ENCODE measurements at places on chromosomes 7 and 10.

DNA sequence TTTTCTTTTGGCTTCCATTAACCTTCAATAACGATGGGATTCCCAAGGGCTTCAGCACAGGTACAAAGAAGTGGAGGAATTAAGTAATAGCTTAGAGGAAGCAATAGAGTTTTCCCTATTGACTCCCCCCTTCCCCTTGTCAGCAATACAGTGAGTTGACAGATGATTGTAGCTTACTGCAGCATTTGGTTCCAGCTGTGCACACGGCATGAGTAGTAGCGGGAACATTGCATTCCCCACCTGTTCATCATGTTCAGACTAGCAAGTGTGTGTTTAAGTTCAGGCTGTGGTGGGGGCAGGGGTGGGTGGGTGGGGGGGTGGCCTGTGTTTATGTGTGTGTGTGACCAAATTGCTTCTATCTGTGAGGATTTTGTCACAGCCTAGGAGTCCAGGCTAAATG lies 4.6 kb upstream of the ADRA2A start:
- no peak for DNase-seq

GRCh38 chr10:14425034-14425433 lies 94.3 kb upstream of the FRMD4A start:
- no peak for DNase-seq

DNA sequence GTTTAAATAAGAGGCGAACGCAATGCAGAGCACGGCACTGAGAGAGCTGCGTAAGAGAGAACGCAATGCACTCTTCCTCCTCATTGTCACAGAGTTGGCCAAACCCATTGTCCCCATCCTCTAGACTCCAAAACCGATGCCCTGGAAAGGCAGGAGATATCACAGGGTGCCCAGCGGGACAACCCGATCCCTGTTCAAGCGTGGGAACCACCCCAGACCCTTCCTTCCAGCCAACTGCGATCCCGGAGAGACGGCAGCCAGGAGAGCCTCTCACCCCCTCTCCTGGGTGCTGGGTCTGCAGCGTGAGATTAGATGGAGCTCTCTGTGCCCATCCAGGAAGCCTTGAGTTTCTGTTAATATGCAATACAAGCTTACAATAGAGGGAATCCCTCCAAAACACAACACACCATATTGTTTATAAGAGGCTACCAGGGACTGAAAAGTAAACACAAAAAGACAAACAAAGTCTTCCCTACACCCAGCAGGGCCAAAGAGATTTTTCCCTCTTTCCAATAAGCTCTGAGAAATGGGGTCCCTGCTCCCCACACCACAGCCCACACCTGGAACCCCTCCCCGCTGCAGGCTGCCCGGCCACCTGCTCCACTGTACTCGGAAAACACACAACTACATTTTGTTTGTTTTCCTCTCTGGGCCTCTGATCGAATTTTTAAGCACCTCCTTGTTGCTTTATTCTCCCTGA lies 187.6 kb downstream of the ADARB2 start:
- no peak for DNase-seq

GRCh38 chr10:46553238-46554049 lies 3.0 kb downstream of the GPRIN2 start:
- no peak for DNase-seq

- no peak for DNase-seq
These were observed 22.7 kb downstream of the CISD1 start for GRCh38 chr10:58291538-58292174.

- no peak for DNase-seq
These were observed 755 bp downstream of the FRMPD2 start for GRCh38 chr10:48273741-48274140.

DNA sequence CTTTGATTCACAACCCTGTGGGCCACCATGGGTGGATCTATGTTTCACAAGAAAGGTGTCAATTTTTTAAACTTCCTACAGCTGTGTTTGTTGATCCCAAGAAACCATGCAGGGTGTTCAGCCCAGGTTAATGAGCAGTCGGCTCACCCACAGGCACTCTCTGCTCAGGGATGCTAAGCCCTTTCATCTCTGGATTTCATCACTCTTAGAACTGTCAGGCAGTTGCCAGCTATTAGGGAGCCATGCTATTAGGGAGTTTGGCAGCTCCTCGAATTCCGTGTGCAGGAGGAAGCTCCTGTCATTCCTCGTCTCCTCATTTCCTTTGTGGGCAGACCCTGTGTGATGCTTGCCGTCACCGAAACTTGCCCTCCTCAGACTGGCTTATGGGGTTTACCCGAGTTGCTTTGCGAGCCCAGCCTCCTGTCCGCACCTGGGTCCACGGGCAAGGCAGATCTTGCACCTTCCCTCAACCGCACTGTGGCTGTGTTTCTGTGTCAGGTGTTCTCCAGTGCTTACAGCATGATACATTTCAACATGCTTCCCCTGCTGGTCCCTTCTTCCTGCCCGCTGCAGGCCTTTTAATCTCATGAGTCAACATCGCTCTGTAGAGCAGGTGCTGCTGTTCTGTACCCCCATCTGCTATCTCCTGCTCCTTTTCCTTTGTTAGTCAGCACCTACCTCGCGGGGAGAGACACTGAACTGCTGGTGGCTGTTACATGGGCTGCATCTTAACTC lies 509.8 kb downstream of the SUGCT start:
- DNase-seq: no peak

DNA sequence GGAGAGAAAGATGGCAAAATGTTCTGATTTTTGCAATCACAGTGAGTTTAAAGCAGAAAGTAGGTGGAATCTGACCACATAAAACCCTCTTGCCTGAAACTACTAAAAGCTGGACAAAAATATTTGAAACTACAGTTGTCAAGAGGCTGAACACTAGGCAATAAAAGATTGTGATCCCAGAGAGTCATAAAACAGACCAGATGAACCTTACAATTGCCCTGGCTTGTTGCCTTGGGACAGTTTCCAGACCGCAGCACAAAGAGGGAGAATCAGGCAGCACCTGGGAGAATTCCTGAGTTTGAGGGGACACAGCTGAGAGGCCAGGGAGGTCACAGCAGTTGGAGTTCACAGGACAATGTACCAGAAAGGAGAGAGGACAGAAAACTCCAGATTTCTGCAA lies 107.3 kb upstream of the NANOS1 start:
- no peak for DNase-seq

DNA sequence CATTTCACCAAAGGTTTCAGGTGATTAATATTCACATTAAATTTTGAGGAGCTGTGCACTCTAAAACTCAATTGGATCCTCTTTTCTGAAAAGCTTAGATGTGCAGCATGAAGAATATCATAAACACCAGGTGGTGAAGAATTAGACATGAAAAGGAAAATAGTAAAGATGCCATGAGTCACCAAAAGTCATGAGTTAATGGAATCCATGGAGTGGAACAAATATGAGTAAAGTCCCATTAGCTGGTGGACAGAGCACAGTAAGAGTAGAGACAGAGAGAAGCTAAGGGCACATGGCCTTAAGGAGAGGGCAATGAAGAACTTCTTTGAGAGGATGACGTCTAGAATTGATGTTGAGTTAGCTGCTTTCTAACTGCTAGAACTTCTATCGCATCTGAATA lies 271.6 kb downstream of the CSTF2T start:
- no peak for DNase-seq

DNA sequence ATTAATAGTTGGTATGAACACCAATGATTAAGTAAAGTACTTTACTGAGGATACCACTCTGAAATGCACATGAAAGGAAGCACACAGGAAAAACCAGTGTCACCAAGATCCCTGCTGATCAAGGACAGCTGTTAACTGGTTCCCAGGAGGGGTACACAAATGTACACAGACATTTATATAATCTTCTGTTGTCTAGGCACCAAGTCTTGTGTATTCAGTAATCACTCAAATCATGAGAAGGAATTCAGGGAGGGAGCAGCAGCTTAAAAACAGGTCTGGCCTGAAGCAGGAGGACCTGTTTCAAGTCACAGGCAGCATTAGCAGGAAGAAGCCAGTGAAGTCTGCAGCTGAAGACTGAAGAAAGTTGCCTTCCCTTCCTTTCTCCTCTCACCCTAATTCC lies 18.7 kb downstream of the MPP7 start:
- DNase-seq: no peak

DNA sequence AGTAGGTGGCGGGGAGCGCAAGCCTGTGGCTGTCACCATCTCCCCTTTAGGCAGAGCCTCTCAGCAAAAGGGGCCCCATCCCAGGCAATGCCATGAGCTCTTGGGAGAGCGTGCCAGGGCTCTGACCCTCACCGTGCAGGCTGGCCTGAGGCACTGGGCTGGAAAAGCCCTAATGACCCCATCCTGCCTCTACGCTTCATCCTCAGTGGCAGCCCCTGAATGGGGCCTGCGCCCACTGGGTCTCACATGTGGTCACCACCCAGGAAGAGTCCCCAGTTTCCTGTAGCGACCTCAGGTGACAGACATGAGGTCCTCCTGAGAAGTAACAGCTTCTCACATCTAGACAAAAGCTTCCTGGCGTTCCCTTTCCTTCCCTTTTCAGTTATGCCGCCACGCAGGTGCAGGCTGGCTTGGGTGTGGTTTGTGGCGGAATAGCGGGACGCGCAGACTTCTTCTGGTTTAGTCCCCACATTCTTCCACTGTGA lies 59.2 kb downstream of the CLEC2L start:
- no peak for DNase-seq
